ENCODE measurements at places on chromosomes 4 and X.

- DNase-seq, result no peak
Observed at GRCh38 chr4:592825-593520, 16.9 kb upstream of the TMEM271 start.

- no peak for DNase-seq
Observed at GRCh38 chr4:139753686-139754085, 88.1 kb downstream of the MGST2 start.

GRCh38 chrX:145729635-145730034, 88.0 kb upstream of the SLITRK2 start:
- no peak for DNase-seq

GRCh38 chr4:106017975-106018374, 122.7 kb downstream of the NPNT start:
- no peak for DNase-seq

- no peak for DNase-seq
Observed at GRCh38 chrX:28022371-28022770, 41.1 kb upstream of the DCAF8L1 start.

DNA sequence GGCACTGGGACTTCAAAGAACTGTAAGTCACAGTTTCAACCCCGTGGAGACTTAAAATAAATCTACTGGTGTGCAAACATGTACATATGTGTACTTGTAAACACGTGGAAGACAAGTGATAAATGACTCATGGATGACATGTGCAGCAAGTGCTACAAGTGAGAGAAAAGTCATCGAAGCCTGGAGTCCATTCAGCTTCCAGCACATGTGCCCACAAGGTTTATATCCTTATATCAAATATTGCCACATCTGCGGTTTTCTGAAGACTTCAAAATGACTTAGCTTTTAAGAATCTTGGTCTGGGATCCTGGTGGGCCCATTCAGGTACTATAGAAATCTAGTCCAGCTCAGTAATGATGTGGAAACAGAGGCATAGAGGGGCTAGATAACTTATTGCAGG, 33.0 kb upstream of the TTC29 start:
- DNase-seq, result no peak

- no peak for DNase-seq
Observed at GRCh38 chrX:13721371-13721770, 13.0 kb downstream of the TRAPPC2 start.

DNA sequence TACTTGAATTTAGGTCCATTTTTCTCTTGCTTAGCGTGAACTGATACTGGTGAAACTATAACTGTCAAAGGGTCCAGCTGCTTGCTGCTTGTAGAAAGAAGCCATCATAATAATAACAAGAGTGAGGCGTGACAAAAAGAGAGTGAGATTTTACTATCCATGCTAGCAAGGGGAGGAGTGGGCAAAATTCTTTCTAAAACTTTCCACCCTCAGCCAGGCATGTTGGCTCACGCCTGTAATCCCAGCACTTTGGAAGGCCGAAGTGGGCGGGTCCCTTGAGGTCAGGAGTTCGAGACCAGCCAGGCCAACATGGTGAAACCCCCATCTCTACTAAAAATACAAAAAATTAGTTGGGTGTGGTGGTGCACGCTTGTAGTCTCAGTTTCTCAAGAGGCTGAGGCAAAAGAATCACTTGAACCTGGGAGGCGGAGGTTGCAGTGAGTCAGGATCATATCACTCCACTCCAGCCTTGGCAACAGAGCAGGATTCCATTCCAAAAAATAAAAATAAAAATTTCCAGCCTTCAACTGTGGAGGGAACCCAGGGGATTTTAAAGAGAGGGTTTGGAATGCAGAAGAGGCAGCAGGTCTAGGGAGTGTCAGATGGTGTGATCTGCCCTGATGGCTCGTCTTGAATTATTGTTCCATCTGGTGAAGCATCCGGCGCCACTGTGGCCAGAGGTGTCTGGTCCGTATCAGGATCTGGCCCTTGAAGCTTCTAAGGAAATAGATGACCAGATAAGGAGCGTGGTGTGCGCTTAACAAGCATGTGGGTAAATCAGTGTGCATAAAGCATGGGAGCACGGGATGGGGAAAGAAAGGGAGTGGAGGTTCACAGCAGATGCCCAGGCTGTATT, 51.8 kb downstream of the LRP2BP start:
- no peak for DNase-seq

GRCh38 chrX:154457491-154458115, 478 bp upstream of the PLXNA3 start:
- DNase-seq, result peak; percentile 61

DNA sequence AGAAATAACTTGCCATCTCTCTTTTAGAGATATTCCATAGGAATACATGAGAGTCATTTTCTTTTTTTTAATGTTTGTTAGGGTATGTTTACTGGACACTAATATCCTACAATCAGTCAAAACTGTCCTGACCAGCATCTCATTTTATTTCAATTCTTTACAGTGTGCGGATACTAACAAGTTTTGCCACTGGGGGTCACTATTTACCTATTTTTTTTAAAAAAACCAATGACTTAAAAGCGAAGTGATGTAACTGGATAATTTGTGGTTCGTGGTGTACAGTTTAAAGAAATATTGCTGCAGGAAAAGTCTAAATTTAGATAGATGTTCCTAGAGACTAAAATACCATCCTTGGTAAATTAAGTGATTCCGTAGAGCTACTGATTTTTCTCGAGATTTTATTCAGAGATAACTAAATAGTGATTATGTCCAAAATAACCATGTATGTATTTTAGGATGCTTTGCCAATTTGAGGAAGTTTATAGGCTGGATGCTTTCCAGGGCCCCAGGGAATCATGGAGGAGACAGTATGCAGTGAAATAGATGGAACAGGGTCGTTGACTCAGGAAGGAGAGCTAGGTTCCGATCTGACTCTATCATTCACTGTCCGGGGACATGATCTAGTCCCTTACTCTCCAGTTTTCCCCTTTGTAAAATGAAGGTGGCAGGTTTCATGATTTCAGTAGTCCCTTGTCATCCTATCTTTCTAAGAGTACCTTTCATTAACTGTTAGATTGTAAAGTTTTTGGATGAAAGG, 34.0 kb upstream of the GNPDA2 start:
- no peak for DNase-seq

- DNase-seq, result no peak
Observed at GRCh38 chrX:7641141-7641540, 201.8 kb upstream of the VCX start.

GRCh38 chr4:138177278-138177968, 64.7 kb downstream of the SLC7A11 start:
- no peak for DNase-seq
